H9 (cell line): ENCODE measurements at places on chromosomes 7 and 10. TPM values are rescaled to one million over a fixed set of nuclear protein-coding genes. Genes with fewer than 3 reads are reported as not detected.

Gene BLNK
- total RNA-seq = not detected in 2 replicates

- DNase-seq = peak; percentile 57
Observed at GRCh38 chr7:15011289-15011688, 108.7 kb upstream of the DGKB start.

Gene ARL3
- 16.5 and 16.9 TPM in 2 replicates for total RNA-seq

DNA sequence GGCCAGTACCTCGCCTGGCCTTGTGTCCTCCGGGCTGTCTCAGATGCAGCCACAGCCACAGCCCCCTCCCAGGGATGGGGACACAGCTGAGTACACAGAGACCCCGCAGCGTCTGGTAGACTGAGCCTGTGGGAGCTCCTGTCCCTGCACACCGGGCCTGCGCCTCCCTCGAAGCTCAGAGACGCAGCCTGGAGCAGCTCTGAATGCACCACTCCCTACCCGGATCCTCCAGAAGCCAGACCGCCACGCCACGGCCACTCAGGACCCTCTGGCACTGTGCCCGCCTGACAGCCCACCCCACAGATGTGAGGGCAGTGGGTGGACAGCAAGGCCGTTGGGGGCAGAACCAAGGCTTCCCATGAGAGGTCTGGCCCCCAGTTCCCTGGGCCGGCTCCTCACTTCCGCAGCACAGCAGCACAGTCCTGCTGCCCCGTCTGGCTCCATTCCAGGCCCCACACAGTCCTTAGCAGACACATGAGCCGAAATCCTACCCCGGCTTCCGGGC lies 40.8 kb downstream of the PAPOLB start:
- DNase-seq = peak; percentile 21

DNA sequence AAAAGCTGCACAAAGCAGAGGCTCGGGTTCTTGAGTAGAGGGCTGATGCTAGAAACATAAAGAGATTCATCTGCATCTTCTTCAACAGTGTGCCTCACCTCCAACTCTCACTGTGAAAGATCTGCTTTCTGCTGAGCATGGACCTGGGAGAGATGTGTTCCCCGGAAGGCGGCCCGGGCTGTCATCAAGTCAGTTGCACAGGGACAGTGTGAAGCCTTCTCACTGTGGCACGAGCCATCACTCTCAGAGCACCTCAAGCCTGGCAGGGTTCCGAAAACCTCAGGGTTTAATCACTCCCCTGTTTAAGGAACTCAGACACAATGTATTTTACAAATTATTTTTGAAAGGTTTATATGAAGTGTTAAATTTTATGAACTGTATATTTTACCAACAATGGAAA lies 98.7 kb downstream of the RBM20 start:
- DNase-seq = no peak

Gene TMEM140
- total RNA-seq = not detected in 2 replicates

DNA sequence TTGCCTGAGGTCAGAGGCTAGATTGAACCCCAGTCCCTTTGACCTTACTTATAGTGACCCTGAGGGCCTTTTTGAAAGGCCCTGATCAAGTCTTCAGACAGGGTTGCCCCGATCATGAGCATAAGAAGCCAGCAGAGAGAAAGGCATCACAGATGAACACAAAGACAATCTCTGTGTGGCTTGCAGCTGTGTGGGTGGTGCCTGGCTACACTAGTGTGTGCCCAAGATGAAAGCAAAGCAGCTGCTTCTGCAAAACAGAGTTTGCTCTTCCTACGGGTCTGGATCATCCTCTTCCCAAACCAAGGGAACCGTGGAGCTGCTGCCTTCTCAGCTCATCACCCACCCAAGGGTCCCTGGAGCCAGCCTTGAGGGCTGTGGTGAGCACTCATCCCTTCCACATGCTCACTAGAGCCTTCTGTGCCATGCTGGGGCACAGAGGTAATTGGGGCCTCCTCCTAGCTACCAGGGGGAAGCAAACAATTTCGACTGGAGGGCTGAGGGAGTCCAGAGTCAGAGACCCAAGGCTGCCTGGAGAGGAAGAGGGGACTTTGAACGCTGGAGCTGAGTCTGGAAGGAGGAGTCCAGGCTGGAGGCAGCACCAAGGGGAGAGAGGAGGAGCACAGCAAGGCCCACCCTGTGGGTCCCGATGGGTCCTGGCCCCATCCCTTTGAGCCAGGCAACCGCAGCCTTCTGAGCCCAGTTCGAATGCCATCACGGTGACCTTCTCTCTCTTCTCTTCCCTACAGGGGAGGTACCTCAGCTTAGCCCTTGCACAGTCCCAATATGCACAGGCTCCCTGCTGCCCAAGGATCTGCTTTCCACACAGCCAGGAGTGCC lies 42.3 kb downstream of the ANTXRL start:
- peak; percentile 14 for DNase-seq

- no peak for DNase-seq
Observed at GRCh38 chr10:29130190-29130673, 158.6 kb upstream of the LYZL1 start.

DNA sequence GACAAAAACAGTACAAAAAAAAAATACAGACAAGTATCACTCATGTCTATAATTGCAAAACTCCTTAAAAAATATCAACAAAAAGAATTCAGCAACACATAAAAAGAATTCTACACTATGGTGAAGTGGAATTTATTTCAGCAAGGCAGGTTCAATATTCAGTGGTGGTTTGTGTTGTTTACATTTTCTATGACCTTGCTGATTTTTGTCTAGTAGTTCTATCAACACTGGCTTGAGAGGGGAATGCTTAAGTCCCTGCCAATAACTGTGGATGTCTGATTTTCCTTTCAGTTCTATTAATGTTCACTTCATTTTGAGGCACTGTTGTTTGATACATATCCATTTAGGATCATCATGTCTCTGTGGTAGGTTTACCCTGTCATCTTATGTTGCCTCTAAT lies 58.5 kb downstream of the CADPS2 start:
- no peak for DNase-seq

Gene GLI3
- total RNA-seq = 43.0 and 45.0 TPM in 2 replicates

DNA sequence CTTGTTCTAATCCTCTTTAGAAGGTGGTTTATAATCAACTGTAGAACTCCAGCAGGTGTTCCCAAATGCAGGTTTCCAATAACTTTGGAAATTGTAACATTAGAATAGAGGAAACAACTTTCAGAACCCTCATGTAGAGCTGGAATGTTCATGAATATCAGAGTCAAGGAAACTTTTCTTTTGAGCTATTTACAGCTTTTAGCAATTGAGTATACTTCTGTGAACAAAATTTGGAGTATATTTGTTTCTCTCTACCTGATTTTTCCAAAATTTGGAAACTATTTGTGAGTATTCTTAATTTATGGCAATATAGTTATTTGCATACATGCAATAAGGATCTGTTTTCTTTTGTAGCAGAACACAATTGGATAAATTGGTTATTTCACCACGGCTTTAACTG lies 2.8 kb upstream of the CFAP43 start:
- no peak for DNase-seq

DNA sequence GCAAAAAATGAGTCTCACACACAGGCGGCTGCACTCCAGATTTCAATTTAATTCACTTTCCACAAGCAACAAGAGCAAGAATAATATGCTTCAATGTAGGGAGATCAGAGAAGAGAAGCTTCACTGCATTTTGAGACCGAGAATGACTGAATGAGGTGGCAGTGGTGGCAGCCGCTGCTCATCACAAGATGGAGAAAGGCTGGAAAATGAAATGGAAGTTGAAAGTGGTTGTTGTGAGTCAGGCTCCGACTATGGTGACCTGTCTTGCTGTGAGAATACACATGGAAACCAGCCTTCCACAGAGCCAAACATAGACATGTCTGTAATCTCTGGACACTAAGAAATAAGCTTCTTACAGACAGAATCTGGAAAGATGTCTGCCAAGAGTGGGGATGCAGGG lies 499.6 kb upstream of the LRRN3 start:
- no peak for DNase-seq

DNA sequence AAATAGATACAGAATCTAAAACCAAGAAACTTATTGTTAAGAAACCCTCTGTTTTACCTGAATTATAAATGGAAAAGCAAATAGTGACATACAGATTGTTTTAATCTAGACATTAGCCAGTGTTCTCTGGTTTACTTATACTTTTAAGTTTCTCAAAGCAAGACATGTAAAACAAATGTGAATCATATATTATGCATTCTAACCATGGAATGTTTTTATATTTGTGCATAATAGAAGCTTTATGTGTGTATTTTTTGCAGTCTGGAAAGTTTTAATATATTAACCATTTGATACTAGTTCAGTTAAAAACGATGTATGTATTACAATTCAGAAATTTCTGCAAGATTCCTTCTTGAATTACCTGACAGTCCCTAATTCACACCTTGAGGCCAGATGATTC lies 150.6 kb upstream of the TMEM72 start:
- no peak for DNase-seq

Gene GHRHR
- 5.9 and 7.4 TPM in 2 replicates for total RNA-seq

Gene MMD2
- 0.11 and 0.20 TPM in 2 replicates for total RNA-seq

DNA sequence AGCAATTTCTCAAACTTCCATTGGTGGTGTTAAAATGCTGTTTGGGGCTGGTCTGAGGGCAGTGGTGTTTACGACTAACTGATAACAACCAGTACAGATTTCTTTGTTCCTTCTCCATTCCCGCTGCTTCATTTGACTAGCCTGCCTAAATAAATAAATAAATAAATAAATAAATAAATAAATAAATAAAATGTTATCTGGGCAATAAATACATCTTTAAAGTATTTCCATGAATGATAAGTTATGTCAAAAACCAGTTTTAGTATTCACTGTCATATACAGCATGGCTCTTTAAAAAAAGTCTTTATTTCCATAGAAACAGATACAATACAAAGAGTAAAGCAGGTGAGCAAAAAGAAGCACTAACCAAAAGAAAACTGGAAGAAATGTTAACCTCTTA lies 81.3 kb downstream of the ATE1 start:
- DNase-seq = no peak

Gene NKX6-2
- total RNA-seq = 0.13 TPM in 2 replicates

Gene OPN4
- not detected in 2 replicates for total RNA-seq

Gene LLCFC1
- not detected in 2 replicates for total RNA-seq

Gene OR2A7
- 1.6 and 2.5 TPM in 2 replicates for total RNA-seq

DNA sequence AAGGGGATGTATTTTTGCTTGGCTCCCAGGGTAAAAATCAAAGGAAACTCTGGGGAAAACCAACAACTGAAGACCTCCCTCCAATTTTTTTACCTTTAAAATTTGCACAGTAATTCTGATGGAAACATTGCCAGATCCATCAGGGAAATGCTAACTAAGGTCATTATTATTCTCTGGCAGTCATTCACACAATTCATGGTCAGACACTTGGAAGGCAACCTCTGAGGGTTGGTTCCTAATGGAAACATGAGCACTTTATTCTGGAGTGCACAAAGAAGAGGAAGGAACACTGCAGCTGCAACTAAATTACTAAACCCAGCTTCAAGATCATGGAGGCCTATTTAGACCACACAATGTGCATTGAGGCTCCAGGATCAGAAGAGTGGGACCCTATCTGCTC lies 34.2 kb downstream of the SRI start:
- no peak for DNase-seq

DNA sequence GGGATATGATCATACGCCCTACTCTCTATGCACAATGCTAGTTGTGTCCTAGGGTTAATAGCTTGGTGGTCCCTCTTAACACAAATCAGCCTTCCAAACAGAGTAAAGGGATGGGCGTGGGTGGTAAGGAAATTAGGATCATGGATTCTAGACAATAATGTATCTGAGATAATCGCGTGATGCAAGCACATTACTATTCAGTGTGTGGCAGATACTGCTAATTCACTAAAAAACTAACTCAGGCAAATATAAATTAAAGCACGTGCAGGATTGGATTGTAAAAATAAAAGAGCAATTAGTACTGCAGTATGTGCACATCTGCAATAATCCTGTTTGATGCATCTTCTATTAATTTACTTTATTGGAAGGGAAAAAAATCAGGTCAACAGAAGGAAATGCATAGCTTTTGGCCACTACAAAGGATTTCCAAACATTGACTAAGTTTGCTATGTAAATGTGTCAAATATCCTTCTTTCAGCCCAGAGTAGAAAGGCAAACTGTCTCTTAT lies 22.0 kb downstream of the TWIST1 start:
- DNase-seq = no peak

Gene MOGAT3
- 0.11 and 0.15 TPM in 2 replicates for total RNA-seq

GRCh38 chr10:70084189-70084588 lies 31.5 kb downstream of the MACROH2A2 start:
- no peak for DNase-seq

DNA sequence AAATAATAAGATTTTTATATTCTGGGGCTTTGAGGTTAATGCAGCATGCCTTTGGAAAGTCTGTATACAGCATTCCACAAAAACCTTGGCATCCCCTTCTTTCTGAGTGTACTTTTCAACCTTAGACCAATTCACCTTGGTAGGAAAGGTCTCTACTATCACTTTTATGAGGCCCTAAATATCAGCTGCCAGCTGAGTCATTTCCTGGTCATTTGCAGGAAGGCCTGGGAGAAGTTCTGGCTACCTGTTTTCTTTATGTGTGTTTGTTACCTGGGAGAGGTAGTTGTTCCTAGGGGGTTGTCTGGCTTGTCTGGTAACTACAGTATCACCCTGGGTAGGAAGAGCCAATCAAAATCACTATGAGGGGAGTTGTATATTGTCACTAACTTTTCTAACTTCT lies 4.1 kb downstream of the SPAM1 start:
- DNase-seq = no peak

DNA sequence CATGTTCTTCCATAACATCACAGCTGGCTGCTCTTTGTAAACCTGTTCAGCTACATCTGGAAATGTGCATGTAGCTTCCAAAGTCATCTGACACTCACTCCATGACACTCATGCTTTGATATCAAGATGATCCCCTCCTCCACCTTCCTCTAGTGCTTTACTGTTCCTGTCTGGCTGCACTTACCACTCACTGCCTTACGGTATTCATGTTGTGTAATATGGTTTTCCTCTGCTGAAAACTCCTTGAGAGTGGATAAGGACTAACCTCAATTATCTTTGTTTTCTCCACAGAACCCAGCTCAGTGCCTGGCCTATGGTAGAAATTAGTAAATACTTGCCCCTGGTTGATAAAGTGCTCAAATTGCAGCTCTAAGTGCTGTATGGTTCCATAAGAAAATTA lies 483.9 kb downstream of the HTR7 start:
- DNase-seq = no peak

Gene ZDHHC4
- 58.9 and 62.0 TPM in 2 replicates for total RNA-seq

Gene FXYD4
- not detected in 2 replicates for total RNA-seq

DNA sequence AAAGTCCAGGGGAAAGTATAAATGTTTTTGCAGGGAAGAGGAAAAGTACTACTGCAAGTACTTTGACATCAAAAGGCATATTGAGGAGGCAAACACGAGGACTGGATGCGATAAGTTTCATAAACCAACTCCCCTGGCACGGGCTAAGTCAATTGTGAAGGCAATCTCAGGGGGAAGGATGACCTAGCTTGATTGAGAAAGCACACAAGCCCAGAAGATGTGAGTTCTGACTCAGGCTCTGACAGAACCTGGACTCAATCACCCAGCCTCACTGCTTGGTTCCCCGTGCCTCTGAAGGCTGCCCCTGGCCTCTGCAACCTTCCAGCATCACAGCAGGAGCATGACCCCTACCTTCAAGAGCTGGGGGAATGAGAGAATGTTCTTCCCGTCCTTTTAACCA lies 93.2 kb upstream of the ZNF438 start:
- DNase-seq = no peak

DNA sequence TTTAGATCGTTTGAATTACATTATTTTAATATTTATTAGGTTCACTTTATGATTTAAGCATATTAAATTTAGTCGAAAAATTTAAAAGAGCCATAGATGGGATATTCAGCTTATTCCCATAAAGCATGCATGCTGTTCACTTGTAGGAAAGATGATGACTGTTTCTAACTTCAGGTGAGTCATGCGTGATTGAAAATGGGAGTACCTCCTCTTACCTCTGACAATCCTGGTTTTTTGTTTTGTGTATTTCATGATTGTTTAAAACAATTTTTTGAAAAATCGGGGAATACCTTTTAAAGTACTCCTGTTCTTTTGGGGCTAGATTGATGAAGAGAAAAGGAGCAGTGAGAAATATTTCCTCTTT lies 1.4 kb downstream of the TNKS2 start:
- DNase-seq = no peak
